ENCODE measurements at places on chromosomes 11 and 22.

GRCh38 chr11:3817181-3817800, 8.9 kb downstream of the PGAP2 start:
- DNase-seq = no peak

GRCh38 chr11:19102521-19102900, 14.5 kb upstream of the ZDHHC13 start:
- DNase-seq = no peak

GRCh38 chr22:37802310-37803194, 5.2 kb upstream of the GCAT start:
- no peak for DNase-seq

GRCh38 chr11:23856654-23857053, 640.2 kb upstream of the LUZP2 start:
- no peak for DNase-seq

DNA sequence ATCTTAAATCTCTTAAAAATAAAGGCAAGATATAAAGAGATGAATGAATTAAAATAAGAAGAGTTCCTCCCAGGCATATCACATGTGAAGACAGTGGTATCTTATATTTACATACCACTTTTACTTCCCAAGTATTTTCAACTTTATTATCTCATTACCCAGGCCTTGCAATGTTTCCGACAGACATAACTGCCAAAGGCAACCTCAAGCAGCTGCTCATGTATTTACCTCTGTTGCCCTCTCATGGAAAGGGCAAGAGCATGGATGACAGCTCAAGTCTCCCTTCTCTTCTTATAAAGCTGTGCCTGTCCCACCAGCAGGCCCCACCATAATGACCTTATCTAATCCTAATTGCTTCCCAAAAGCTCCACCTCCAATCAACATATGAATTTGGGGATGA, 894.2 kb downstream of the NTM start:
- no peak for DNase-seq

DNA sequence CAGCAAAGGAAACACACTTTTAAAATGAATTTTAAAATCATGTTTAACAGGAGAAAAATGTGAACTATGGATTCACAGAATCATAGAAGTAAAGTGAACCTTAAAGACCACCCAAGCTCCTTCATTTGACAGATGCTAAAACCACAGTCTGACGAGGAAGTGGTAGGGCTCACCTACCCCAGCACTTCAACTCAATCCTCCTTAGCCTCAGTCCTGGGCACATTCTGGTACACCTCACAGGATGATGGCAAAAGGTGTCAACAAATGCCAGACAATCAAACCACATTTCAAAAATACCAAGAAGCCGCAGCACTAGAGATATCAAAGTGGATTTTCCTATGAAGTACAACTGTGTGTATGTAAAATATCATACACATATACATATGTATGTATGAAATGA, 43.1 kb downstream of the PITPNB start:
- no peak for DNase-seq

GRCh38 chr11:119336744-119337469, 2.6 kb downstream of the RNF26 start:
- no peak for DNase-seq

GRCh38 chr11:134652586-134653255, 240.7 kb upstream of the B3GAT1 start:
- DNase-seq = no peak

DNA sequence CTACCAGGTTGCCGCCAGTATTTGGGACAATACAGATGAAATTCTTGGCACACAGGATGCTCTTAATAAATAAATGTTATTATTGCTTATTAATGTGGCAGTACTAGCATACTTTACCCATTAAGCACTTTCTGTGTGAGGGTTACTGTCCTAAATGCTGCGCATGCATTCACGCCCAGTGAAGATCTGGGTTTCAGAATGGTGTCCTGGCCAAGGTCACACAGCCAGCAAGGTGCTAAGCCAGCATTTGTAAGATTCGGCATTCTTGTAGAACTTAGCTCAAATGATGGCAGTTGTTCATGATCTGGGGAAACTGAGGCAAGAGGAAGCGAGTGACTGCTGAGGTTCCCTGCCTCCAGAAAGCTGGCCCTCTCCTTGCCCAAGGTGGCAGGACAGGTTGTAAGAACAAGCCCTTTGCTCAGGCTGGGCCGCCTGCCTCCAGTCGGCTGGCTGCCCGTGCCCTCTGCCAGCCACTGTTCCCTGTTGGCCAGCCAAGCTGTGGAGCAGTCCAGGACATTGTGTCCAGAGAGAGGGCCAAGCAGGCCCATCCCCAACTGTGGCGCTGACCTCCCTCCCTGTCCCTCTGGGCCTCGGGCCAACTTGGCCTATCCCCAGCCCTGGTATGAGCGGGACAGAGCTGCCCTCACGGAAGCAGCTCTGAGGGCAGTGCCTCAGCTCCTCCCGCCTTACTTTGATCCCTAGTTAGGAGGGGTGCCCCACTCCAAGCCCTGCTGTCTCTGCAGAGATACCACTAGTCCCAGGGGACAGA, 28.8 kb downstream of the TOB2 start:
- DNase-seq = no peak

DNA sequence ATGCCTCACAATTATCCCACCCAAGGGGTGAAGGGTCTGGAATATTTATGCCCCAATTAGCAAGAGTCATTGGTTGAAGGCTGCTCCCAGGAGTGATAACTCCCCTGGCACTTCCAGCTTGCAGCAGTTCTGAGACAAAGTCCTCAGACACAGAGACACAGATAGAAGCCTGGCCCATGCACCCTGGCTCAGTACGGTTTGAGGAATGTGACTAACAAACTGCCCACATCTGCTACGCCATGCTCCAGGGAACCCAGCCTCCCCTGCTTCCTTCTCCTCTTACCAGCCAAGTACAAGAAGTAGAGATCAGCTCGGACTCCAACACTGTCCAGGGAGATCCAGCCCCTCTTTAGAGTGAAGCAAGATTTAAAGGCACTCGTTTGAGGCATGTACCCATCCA, 48.5 kb upstream of the BMAL1 start:
- DNase-seq = no peak

DNA sequence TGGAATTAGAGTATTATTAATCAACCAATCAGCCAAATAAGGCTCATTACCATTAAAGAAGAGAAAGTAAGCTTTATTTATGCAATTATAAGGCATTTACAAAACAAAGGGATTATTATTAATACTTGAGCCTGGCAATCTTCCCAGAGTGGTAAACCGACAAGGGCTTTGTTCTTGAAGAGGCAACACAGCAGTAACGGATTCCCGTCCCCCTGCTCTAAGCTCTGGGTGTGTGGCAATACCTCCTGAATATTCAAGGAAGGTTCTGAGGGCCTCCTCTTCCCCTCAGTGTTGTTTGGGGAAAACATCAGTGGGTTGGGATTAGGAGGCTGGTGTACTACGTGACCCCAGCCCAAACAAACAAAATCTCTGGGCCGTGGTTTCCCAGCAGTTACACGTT, 176.5 kb downstream of the TENM4 start:
- no peak for DNase-seq

DNA sequence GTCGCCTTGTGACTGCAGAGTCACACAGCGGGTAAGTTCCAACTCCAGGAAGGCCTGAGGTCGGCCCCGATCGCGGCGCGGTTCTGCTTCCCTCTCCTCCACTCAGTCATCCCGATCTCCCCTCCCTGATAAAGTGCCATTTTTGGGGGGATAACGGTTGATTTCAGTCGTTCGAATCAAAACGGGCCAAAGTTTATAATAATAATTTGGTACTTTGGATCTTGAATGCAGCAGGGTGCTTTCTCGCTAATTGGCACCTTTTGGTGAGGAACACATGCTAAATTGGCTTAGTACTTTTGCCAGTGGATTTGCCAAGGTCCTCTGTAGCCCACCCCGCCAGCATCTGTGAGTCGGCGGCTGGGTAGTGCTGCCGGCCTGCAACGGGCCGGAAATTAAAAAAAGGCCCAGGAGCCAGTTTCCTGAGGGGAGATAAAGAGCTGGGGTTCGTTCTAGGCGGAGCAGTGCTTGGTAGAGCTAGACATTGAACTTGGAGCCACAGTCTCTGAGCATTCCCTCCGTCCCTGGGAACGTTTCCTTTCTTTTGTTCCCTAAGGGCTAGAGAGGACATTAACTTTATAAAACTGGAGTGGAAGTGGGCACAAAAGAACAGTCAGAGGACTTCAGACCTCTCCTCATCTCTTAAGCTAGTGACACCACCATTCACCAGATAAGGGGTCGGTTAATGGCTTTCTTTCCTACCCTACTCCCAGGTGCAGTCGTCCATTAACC, 997 bp downstream of the UBE2L3 start:
- DNase-seq = no peak

- no peak for DNase-seq
Observed at GRCh38 chr11:120556797-120557196, 45.2 kb downstream of the GRIK4 start.

GRCh38 chr11:102177974-102178631, 67.9 kb downstream of the YAP1 start:
- peak; percentile 58 for DNase-seq

DNA sequence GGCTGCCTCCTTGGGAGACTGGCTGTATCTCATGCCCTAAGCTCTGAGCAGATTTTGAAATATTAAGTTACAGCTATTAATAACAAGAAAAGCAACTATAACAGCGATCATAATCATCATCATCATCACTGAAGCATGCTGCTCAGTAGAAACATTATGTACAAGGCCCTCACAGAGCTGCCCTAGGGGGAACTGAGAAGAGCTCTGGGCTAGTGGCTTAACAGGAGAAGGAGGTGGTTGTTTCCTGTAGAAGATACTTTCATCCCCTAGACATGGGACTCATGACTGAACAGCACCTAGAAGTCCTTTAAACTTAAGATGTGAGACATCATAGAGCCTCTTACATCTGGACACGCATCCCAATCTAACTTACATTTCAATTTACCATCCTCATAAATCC, 332.8 kb upstream of the PLET1 start:
- no peak for DNase-seq

DNA sequence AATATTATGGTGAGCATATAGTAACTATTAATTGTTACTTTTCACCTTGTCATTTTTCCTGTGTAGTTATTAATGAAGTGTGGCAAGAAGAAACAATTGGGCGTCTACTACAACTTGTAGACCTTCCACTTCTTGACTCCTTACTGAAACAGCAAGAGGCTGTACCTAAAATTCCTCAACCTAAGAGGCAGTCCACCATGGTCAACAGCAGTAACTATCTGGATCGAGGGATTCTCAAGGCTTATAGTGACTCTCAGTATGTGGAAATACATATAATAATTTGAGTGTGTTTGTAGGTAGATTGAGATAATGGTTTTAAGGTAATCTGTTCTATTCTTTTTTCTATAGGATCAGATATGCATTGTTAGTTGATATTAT, 10.8 kb upstream of the TCP11L1 start:
- no peak for DNase-seq

GRCh38 chr11:69339983-69340565, 46.1 kb downstream of the MYEOV start:
- no peak for DNase-seq
